Activated CD8-positive, alpha-beta T cell treated with anti-CD3 and anti-CD28 coated beads for 36 hours (primary cell): ENCODE measurements at places on chromosomes 11 and 22.
A peak's percentile ranks its signal among the peaks of the same experiment; 100 is the strongest.

DNA sequence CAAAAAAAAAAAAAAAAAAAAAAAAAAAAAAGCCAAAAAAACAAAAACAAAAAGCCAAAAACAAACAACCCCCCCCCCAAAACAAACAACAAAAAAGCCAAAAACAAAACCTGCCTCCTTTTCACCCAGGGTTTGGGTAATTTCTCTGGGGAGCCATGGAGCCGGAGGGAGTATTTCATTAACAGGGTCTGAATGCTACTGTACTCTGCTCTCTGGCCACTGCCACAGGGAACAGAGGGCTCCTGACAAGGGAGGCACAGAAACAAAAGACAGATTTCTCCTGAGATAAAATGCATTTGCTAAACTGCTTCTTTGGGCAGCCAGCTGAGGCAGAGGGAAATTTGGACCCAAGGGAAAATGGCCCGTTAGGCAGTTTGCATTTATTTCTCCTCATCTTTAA, 266.0 kb upstream of the SYN3 start:
- peaks cover 4% of the 10 kb centered on the region for H3K27me3 ChIP-seq
- H3K27ac ChIP-seq = no peak overlapping the region
- DNase-seq = no peak
- no peak overlapping the region for H3K4me3 ChIP-seq

DNA sequence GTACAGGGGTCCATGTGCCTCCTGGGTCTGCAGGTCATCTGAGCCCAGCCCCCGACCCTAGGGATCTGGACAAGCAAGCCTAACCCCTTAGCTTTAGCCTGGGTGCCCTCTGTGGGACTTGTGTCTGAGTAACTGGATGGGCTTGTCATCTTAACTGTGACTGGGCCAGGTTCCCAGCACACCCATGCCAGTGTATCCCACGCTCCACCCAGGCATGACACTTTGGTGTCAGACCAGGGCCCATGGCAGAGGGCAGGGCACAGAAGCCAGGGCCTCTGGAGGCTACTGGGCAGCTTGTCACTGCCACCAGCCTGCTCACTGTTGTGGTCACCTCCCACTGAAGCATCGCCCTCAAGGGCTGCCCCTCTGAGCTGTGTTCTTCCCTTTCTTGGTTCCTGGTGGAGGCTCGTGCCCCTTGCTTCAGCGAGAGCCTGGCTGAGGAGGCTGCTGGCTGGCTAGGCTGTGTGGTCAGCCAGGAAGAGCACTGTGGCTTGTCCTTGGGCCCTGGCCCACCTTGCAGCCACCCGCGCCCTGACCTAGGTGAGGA, 80.8 kb downstream of the ST3GAL4 start:
- no peak overlapping the region for H3K27ac ChIP-seq
- DNase-seq = no peak
- no peak overlapping the region for H3K4me3 ChIP-seq
- no peaks in the 10 kb centered on the region for H3K36me3 ChIP-seq
- H3K4me1 ChIP-seq = peaks cover 4% of the 10 kb centered on the region
- H3K27me3 ChIP-seq = peaks cover 4% of the 10 kb centered on the region

- DNase-seq = no peak
- H3K27me3 ChIP-seq = no peaks in the 10 kb centered on the region
- no peak overlapping the region for H3K27ac ChIP-seq
Measured at GRCh38 chr22:17552737-17553136, 10.6 kb upstream of the SLC25A18 start.

- no peak overlapping the region for H3K27ac ChIP-seq
- DNase-seq = no peak
- no peaks in the 10 kb centered on the region for H3K4me1 ChIP-seq
Measured at GRCh38 chr11:102121329-102121728, 11.1 kb downstream of the YAP1 start.

- peaks cover 35% of the 10 kb centered on the region for H3K27me3 ChIP-seq
- peaks cover 6% of the 10 kb centered on the region for H3K4me1 ChIP-seq
- no peak overlapping the region for H3K4me3 ChIP-seq
Measured at GRCh38 chr22:50602338-50602700, 1.7 kb downstream of the MAPK8IP2 start.

GRCh38 chr22:45670981-45671782, 452 bp upstream of the ATXN10 start:
- H3K27me3 ChIP-seq = no peaks in the 10 kb centered on the region
- H3K4me3 ChIP-seq = peak overlapping the region; percentile 81
- H3K27ac ChIP-seq = peak overlapping the region; percentile 87
- peaks cover 23% of the 10 kb centered on the region for H3K36me3 ChIP-seq
- peaks cover 31% of the 10 kb centered on the region for H3K4me1 ChIP-seq

DNA sequence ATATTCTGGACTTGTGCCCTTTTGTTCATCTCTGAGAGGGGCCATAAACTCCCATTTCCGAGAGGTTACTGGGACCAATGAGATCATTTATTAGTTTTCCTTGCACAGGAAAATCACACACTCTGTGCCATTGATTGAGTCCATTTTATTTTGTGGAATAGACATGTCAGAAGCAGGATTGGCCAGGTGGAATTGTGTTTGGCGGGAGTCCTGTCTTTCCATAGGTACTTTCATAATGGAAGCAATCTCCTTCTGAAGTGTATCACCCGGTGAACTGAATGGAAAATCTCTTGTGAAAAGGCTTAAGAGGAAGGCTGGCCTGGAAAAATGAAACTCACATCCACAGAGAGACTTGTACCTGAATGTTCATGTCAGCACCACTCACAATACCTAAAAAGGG, 63.0 kb upstream of the PARVG start:
- no peak overlapping the region for H3K27ac ChIP-seq
- H3K36me3 ChIP-seq = peaks cover 4% of the 10 kb centered on the region
- H3K4me3 ChIP-seq = no peak overlapping the region
- H3K4me1 ChIP-seq = no peaks in the 10 kb centered on the region

DNA sequence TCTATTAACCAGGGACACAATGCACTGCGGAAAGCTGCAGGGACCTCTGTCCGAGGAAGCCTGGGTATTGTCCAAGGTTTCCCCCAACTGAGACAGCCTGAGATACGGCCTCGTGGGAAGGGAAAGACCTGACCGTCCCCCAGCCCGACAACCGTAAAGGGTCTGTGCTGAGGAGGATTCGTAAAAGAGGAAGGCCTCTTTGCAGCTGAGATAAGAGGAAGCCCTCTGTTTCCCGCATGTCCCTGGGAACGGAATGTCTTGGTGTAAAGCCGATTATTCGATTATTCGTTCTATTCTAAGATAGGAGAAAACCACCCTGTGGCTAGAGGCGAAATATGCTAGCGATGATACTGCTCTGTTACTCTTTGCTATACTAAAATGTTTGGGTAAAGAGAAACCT, 5.2 kb downstream of the BET1L start:
- H3K4me1 ChIP-seq = peaks cover 49% of the 10 kb centered on the region
- no peaks in the 10 kb centered on the region for H3K27me3 ChIP-seq
- peaks cover 29% of the 10 kb centered on the region for H3K36me3 ChIP-seq
- DNase-seq = peak; percentile 40
- peak overlapping the region; percentile 19 for H3K4me3 ChIP-seq

GRCh38 chr11:111299101-111300026, 1.0 kb downstream of the POU2AF3 start:
- no peaks in the 10 kb centered on the region for H3K4me1 ChIP-seq
- H3K27me3 ChIP-seq = peaks cover 34% of the 10 kb centered on the region
- peak overlapping the region; percentile 26 for H3K4me3 ChIP-seq
- peak; percentile 24 for DNase-seq

DNA sequence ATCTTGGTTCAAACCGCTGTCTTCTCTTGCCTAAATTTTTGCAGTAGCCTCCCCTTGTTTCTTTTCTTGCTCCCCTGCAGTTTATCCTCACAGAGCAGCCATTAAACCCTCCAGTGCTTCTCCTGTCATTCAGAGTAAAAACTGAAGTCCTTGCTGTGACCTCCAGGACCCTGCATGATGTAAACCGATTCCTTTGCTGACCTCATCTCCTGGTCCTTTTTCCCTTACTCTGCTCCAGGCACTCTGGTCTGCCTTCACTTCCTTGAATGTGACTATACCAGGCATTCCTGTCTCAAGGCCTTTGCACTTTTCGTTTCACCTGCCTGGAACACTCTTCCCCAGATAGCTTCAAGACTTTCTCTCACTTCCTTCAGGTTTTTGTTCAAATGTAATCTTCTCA, 152.0 kb downstream of the WNT11 start:
- peaks cover 13% of the 10 kb centered on the region for H3K36me3 ChIP-seq
- no peaks in the 10 kb centered on the region for H3K27me3 ChIP-seq
- H3K27ac ChIP-seq = no peak overlapping the region
- no peak for DNase-seq
- H3K4me3 ChIP-seq = no peak overlapping the region
- H3K4me1 ChIP-seq = peaks cover under 1% of the 10 kb centered on the region

DNA sequence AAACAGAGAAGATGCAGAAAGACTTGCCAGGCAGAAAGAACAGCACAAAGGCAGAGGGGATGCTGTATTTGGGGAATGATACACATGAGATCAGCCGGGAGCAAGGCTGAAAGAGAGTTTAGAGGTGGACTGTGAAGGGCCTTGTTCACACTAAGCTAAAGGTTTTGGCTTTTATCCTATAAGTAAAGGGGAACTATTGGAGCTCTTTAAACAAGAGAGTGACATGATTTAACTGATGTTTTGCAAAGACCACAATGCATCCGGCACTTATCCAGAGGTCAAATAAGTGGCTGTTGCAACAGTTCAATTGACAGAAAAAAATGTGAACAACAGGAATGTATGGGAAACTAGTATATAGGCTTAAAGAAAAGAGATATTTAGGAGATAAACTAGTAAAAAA, 64.7 kb upstream of the RRAS2 start:
- H3K27ac ChIP-seq = no peak overlapping the region
- peaks cover 8% of the 10 kb centered on the region for H3K4me1 ChIP-seq
- DNase-seq = no peak
- H3K4me3 ChIP-seq = no peak overlapping the region
- no peaks in the 10 kb centered on the region for H3K27me3 ChIP-seq
- no peaks in the 10 kb centered on the region for H3K36me3 ChIP-seq

GRCh38 chr11:130490682-130491449, 42.4 kb downstream of the ADAMTS15 start:
- H3K27me3 ChIP-seq = peaks cover 2% of the 10 kb centered on the region
- H3K4me3 ChIP-seq = no peak overlapping the region

- H3K27ac ChIP-seq = no peak overlapping the region
- no peaks in the 10 kb centered on the region for H3K27me3 ChIP-seq
- DNase-seq = no peak
- H3K36me3 ChIP-seq = no peaks in the 10 kb centered on the region
- H3K4me3 ChIP-seq = no peak overlapping the region
- H3K4me1 ChIP-seq = no peaks in the 10 kb centered on the region
Measured at GRCh38 chr22:47300698-47301405, 538.4 kb downstream of the TBC1D22A start.

GRCh38 chr11:33635161-33635560, 65.5 kb downstream of the C11orf91 start:
- DNase-seq = no peak
- no peaks in the 10 kb centered on the region for H3K36me3 ChIP-seq

DNA sequence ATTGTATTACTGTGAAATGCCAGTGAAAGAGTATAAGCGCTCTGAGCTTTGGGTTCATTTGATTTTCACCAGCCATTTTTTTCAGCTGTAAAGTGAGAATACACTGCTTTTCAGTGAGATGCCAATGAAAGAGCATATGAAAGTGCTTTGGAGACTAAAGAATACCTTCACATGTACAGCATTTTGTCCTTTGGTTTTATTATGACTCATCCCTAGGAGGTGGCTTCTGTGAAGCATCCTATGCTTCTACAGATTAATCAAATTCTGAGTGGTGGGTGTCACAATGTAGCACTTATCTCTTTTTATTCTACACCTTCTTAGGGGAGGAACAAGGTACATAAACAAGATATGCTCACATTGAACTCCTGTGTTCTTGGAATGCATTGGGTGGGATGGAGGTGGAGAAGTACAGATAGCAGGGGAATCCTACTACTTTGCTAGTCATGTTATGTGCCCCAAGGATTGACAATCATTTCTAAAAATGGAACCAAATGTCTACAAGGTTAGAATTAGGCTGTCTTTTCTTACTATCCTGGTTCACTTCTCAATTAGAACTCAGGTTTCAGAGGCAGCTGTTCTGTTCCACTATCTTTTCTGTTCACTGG, 18.7 kb downstream of the TRIM44 start:
- H3K4me1 ChIP-seq = peaks cover 44% of the 10 kb centered on the region
- no peak for DNase-seq
- H3K27ac ChIP-seq = no peak overlapping the region
- no peaks in the 10 kb centered on the region for H3K27me3 ChIP-seq
- peaks cover 13% of the 10 kb centered on the region for H3K36me3 ChIP-seq
- no peak overlapping the region for H3K4me3 ChIP-seq

DNA sequence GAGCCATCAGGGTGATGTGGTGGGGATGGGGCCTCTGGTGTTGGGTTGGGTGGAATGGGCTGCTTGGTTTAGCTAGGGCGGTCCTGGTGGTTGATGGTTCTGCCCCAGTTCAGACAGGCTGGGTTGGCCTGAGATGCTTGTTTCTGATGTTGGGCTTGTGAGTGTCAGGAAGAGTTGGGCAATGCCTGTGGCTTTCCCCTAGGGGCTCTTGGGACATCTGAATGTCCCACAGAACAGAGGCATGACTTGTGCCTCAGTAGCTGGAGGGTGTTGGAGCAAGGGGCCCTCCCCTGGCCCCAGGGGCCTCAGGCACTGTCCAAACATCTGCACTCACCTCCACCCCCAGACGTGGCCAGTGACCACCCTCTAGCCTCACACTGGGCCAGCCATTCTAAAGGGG, 14.0 kb upstream of the CTSD start:
- H3K4me3 ChIP-seq = no peak overlapping the region
- peaks cover 6% of the 10 kb centered on the region for H3K4me1 ChIP-seq
- DNase-seq = no peak
- no peaks in the 10 kb centered on the region for H3K27me3 ChIP-seq
- no peak overlapping the region for H3K27ac ChIP-seq

DNA sequence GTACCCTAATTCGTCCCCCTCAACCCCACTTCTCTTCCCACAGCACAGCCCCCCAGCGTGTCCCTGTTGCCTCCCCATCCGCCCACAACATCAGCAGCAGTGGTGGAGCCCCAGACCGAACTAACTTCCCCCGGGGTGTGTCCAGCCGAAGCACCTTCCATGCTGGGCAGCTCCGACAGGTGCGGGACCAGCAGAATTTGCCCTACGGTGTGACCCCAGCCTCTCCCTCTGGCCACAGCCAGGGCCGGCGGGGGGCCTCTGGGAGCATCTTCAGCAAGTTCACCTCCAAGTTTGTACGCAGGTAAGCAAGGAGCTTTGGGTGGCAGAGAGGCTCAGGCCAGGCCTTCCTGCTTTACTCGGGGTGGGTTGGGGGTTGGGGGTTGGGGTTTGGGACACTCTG, 12.2 kb downstream of the RCOR2 start:
- no peak for DNase-seq
- H3K36me3 ChIP-seq = peaks cover 49% of the 10 kb centered on the region
- H3K4me1 ChIP-seq = peaks cover 2% of the 10 kb centered on the region
- no peak overlapping the region for H3K4me3 ChIP-seq
- no peaks in the 10 kb centered on the region for H3K27me3 ChIP-seq

- H3K36me3 ChIP-seq = no peaks in the 10 kb centered on the region
- H3K27me3 ChIP-seq = peaks cover 43% of the 10 kb centered on the region
Measured at GRCh38 chr22:32803020-32803737, 1.7 kb downstream of the TIMP3 start.
